ENCODE measurements at places on chromosomes 5 and 9. TPM values are rescaled to one million over a fixed set of nuclear protein-coding genes. Genes with fewer than 3 reads are reported as not detected.

The EIF4E1B gene
- not detected for polyA plus RNA-seq

The PCDHA9 gene
- not detected for polyA plus RNA-seq

The TBC1D13 gene
- 23.8 TPM for polyA plus RNA-seq

The BTNL9 gene
- 0.13 TPM for polyA plus RNA-seq

DNA sequence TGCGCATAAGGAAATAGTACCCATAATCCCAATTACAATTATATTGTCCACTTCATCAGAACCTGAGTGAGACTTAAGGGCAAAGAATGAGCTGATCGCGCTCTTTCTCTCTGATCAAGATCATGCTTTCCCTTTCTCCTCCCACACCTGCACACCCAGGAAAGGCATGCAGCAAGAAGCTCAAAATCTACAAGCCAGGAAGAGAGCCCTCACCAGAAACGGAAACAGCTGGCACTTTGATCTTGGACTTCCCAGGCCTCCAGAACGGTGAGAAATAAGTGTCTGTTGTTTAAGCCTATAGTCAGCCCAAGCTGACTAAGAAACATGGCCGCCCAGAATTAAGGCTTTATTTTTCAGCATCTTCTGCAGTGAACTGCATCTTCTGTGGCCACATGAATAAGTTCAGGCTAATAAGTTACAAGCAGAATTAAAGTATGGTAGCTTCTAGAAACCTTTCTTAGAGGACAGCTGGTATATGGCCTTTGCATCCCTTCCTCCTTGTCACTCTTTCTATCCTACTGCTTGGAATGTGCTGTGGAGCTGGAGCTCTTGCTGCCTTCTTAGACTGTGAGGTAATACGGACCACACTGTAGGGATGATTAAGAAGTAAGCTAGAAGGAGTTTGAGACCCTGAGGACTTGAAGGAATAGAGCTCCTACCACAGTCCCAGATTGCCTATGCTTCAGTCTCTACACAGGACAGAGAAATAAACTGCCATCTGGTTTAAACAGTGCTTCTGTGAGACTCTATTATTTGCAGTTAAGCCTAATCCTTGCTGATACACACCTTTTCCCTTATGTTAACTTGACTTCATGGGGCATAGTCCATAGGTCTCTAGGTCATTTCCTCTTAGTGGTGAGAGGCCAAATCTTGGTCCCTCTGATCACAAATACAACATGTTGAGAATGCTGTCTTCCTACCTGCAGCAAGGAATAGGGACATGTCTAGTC is 17.2 kb downstream of the OR2S2 start:
- no peak for DNase-seq

- DNase-seq: no peak
These were observed 450.4 kb upstream of the CTNND2 start for GRCh38 chr5:12354686-12355085.

- peak; percentile 71 for DNase-seq
These were observed 404.6 kb downstream of the GADD45G start for GRCh38 chr9:90009447-90009846.

Data from naive B cell (primary cell).